ENCODE measurements at places on chromosomes 7 and 10.
A peak's percentile ranks its signal among the peaks of the same experiment; 100 is the strongest.

- no peak for DNase-seq
These were observed 92.4 kb downstream of the WDR11 start for GRCh38 chr10:120943542-120943941.

- DNase-seq: no peak
These were observed 45.5 kb downstream of the DPYSL4 start for GRCh38 chr10:132232023-132232951.

DNA sequence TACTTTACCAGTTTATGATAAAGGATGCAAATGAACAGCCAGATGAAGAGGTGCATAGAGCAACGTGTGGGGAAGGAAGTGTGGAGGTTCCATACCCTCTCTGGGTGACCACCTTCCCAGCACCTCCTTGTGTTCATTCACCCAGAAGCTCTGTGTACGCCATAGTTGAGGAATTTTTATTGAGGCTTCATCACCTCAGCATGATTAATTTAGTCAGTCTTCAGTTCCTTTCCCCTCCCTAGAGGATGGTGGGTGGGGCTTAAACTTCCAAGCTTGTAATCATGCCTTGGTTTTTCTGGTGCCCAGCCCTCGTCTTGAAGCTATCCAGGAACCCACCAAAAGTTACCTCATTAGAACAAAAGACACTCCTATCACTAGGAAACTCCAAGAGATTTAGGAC is 162.7 kb downstream of the PLCE1 start:
- DNase-seq: no peak

GRCh38 chr10:24360282-24361127 is 151.6 kb downstream of the KIAA1217 start:
- DNase-seq: peak; percentile 57

DNA sequence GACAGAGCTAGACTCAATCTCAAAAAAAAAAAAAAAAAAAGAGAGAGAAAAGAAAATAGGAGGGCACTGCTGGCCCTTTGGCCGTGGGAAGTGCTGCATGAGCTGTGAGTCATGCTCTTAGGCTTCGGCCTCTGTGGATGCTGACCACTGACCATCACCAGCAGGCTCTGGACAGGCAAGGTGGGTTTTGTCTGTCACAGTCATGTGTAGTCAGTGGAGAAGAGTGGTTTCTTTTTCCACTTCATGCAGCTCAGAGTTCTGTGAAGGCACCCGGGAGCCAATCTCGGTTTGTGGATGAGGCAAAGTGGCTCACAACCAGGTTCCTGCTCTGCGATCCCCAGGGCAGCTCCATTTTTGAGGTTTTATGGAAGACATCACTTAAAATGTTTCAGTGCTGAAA is 58.1 kb downstream of the PRTFDC1 start:
- no peak for DNase-seq

GRCh38 chr7:68038621-68039314 is 1042.1 kb downstream of the TYW1 start:
- DNase-seq: no peak

DNA sequence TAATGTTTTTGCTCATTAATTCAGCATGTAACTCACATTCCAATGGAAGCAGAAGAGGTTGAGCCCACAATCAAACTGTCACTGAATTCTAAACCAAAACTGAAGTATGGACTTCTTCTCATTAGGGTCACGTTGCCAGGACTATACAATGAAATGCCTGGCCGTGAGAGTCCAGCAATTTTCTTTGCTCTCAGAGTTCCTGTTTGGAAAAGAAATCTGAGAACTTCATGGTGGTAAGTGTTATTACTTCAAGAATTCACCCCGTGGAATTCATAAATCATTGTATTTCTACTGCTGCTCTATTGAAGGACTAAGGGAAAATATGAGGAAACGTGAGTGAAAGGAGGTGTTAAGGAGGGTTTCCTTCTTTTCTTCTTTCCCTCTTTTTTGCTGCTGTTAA is 441.8 kb upstream of the AKR1E2 start:
- DNase-seq: no peak

DNA sequence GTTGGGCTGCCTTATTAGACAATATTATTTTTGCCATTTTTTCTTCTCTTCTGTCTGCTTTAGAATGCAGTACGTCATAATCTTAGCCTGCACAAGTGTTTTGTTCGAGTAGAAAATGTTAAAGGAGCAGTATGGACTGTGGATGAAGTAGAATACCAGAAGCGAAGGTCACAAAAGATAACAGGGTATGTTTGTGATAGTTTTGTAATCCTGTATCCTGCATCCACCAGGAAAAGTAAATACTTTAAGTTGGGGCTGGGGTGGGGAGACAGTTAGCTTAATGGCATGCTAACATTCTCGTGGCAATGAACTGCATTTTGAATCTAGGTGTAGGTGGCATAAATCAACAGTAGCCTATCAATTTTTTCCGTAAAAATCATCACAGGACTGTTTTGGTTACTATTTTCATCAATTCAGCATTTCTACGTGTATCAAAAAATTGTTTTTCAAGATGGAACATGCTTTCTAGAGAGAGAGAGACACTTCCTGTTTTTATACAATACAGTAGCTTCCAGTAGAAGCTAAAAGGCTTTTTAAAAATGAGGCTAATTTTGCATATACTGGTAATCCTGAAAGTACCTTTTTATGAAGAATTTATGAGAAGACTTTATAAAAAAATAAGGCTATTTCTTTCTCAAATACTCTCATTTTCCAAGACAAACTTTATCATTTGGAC is 247.5 kb downstream of the FOXP2 start:
- no peak for DNase-seq

GRCh38 chr7:93115796-93116195 is 2.0 kb downstream of the SAMD9 start:
- no peak for DNase-seq

DNA sequence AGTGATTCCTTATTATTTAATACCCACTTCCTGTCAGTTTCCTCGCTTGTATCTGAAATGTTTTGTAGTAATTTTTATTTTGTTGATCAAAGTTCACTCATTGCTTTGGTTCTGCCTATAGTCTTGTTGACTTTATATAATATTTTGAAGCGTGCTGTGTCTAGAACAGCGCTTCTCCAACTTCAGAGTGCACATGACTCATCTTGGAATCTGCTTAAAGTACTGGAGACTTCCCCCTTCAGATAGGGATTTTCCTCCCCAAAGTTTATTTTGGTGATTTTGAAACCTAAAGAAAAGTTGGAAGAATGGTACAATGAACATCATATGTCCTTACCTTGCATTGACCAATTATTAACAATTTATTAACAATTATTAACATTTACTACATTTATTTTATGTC is 5.8 kb downstream of the COMTD1 start:
- DNase-seq: no peak

DNA sequence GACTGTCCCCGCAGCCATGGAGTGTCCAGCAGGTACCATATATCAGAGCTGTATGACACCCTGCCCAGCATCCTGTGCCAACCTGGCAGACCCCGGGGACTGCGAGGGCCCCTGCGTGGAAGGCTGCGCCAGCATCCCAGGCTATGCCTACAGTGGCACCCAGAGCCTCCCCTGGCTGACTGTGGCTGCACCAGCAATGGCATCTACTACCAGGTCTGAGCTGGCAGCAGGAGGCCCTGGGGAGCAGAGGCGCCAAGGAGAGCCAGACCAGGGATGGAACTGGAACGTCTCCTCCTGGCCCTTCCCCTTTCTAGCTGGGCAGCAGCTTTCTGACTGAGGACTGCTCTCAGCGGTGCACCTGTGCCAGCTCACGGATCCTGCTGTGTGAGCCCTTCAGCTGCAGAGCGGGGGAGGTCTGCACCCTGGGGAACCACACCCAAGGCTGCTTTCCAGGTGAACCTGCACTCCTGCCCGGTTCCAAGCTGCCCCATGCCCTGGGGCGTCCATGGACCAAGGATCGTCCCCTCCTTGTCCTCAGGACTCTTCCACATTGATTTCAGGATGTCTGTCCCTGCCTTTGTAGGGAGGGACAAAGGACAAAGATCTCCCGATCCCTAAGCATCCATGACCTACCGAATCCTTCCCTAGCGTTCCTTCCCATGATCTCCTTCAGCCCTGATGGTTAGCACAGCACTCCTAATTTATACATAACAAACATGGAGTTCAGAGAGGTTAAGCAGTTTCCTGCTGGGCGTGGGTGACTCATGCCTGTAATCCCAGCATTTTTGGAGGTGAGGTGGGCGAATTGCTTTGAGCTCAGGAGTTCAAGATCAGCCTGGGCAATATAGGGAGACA is 33.3 kb downstream of the EPHB4 start:
- DNase-seq: no peak

GRCh38 chr7:39670934-39671333 is 47.6 kb downstream of the RALA start:
- DNase-seq: no peak

- no peak for DNase-seq
These were observed 7.3 kb upstream of the FEZF1 start for GRCh38 chr7:122311734-122312450.

- DNase-seq: no peak
These were observed 116.1 kb upstream of the ZMIZ1 start for GRCh38 chr10:78952686-78953085.

DNA sequence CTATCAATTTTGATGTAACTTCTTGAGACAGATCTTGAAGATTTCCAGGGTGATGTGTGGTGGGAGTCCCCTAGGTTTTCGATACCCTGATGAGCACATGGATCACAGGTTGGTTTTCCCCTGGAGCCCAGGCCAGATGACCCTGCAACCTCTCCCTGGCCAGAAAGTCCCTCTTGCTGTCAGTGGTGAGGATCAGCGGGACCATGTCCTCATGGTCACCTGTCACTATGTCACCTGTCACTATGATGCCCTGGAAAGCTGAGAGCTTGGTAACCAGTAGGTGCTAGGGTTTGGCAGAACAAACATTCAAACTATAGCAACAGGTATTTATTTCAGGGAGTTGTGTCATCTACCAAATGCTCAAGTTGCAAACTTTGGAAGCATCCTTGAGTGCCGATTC is 197.9 kb downstream of the ARHGAP12 start:
- no peak for DNase-seq

DNA sequence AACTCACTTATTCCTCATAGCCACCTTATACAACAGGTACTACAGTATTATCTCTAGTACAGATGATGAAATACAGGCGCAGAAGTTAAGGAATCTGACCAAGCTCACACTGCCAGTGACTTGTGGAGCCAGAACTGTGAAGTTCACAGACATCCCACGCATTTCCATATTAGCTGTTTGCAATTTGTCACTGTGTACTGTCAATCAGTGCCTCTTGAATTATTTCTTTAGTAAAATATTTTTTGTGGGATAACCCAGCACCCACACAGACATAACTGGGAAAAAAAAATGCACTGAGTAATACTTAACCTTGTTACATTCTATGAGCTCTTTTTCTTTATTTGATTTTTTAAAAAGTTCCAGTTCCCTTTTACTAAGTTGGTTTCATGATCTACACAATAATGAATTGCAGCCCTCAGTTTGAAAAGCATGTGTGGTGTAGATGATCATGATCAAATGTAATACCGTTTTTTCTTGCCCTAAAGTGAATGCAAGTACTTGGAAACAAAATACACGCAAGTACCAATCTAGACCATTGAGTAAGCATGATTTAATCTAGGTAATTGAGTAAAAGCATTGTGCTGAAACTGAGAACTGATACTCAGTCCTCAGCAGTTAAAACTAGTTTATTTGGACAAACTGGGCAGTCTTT is 14.1 kb downstream of the CUL1 start:
- DNase-seq: no peak

GRCh38 chr10:93026072-93026471 is 34.5 kb upstream of the CYP26C1 start:
- no peak for DNase-seq

GRCh38 chr10:112052166-112052565 is 131.4 kb downstream of the GPAM start:
- DNase-seq: no peak

- no peak for DNase-seq
These were observed 20.8 kb downstream of the LAT2 start for GRCh38 chr7:74230446-74231231.

DNA sequence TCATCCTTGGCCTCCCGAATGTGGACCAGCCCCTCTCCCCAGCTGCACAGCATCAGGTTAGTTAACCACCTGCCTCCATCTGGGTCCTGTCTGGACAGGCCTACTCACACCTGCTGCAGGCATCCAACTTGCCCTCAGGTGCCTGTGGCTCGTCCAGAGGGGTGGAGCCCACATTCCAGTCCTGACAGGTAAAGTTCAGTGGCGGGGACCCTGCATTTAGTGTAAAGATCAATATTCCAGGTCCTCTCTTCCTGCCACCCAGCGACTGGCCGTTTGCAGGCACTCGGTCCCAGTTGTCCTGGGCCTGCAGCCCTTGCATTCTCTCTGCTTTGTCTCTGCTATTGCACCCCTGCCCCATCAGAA is 15.0 kb downstream of the HTRA1 start:
- no peak for DNase-seq

- DNase-seq: no peak
These were observed 19.2 kb downstream of the SEMA3D start for GRCh38 chr7:85167636-85168035.

- DNase-seq: peak; percentile 78
These were observed 35.8 kb downstream of the GPER1 start for GRCh38 chr7:1123715-1124114.

GRCh38 chr7:149494738-149495368 is 2.8 kb downstream of the ZNF746 start:
- no peak for DNase-seq

GRCh38 chr10:110010486-110011378 is 2.9 kb downstream of the ADD3 start:
- no peak for DNase-seq

GRCh38 chr7:27115221-27116026 is 12.9 kb upstream of the HOXA2 start:
- DNase-seq: no peak

DNA sequence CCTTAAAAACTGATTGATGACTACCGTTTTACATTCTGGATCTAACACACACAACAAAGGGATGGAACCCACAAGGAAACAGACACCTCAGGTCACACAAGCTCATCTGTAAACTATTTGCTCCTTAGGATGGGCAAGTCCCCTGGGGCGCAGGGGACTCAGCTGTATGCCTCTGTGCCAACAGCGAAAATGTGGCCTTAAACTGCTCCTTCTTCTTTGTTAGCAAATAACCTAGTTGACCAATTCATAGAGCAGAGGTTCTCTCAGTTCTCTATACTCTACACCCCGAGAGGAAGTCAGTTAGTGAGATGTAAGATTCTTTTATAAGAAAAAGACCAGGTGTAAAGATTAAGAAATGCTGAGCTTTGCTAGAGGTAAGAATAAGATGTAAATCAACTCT is 181.9 kb upstream of the PRSS58 start:
- DNase-seq: no peak

GRCh38 chr10:73855413-73855812 is 18.9 kb downstream of the CAMK2G start:
- no peak for DNase-seq

GRCh38 chr7:84669177-84669732 is 474.7 kb upstream of the SEMA3A start:
- no peak for DNase-seq

DNA sequence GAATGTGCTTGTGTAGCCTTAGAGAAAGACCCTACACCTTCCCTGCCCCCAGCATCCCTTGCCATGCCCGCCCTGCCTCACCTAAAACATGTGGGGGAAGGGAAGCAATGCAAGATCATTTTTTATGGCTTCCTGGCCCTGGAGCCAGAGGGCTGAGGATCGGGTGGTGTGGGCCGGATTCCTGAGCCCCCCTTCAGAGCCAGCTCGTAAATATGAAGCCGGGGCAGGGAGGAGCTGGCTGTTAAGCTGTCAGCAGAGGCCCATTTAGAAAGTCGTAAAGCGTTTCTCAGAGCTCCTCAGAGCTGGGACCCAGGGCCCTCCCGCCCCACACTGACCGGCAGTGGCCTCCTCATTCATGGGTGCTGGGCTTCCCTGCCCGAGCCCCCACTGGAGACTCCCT is 23.9 kb downstream of the UNC5B start:
- DNase-seq: peak; percentile 66
